ENCODE measurements at places on chromosomes 2 and 18. TPM values are rescaled to one million over a fixed set of nuclear protein-coding genes. Genes with fewer than 3 reads are reported as not detected.
A peak's percentile ranks its signal among the peaks of the same experiment; 100 is the strongest.

PRSS56 gene
- not detected for total RNA-seq

RNF149 gene
- 75.4 TPM for total RNA-seq

MZT2A gene
- 50.5 TPM for total RNA-seq

DNAH6 gene
- total RNA-seq = 2.3 TPM

PTPN2 gene
- total RNA-seq = 57.1 TPM

GRCh38 chr2:171972329-171972982 is 27.3 kb upstream of the METAP1D start:
- DNase-seq = no peak
- H3K36me3 ChIP-seq = no peaks in the 10 kb centered on the region
- no peak overlapping the region for H3K27ac ChIP-seq

GRCh38 chr2:96241900-96242611 is 23.7 kb downstream of the TMEM127 start:
- no peak overlapping the region for H3K4me3 ChIP-seq
- no peaks in the 10 kb centered on the region for H3K27me3 ChIP-seq
- no peaks in the 10 kb centered on the region for H3K36me3 ChIP-seq

DNA sequence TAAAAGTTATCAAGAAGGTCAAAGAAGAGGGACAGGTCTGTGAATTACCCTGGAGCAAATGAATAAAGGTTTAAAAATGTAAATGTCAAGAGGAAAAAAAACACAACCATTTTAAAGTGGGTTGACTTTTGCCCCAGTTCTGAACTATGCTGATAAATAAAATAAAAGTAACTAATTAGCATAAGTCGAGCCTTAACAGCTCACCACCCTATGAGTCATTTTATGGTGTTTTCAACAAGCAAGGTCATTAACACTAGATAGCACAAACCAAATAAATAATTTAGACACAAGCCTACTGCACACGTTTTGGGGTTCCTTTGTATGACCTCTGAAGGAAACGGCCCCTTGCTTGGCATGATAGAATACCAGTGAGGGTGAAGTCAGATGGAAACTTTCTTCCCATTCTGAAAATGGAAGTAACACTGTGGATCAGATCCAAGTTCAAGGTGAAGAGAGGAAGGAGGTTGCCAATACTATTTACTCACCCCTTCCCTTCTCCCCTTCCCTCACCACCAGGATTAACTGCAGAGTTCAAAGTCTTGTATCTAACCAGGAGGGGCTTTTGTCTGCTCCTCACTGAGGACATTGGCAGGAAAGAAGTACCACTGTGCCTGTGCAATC is 380.0 kb upstream of the ACVR2A start:
- no peak for DNase-seq
- no peak overlapping the region for H3K27ac ChIP-seq
- no peak overlapping the region for H3K4me3 ChIP-seq

DNA sequence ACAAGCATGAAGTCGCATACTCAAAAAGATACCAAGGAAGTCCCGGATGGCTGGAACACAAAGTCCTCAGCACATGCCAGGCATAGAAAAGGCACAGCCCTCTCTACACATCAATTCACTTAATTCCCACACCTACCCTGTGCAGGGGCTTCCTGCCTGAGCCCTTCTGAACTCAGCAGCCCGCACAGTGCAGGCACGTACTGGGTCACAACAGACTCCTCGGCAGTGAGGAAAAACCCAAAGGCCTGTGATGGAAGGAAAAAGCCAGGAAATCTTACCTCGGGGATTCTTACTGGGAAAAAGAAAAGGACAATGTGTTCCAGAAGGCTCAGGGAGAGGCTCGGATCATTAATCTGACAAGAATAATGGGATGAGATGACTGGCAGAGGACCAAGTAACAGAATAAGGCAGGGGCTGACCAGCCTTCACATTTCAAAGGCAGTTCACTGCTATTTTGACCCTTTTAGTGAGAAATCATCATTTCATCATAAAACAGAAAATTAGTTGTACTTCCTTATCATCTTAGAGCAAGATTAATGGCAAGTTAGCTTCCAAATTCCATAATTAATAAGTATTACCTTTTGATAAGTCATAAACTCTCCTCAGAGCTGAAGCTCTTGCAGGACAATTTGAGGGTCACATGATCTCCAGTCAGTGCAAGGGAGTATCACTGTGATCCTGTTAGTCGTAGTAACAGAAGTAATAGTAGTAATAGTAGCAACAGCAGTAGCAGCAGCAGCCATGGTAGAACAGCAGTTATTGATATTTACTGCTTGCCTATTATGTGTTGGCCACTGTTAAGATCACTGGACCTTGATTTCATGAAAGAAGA is 87.4 kb downstream of the STK39 start:
- no peaks in the 10 kb centered on the region for H3K36me3 ChIP-seq
- no peak overlapping the region for H3K4me3 ChIP-seq
- no peak overlapping the region for H3K27ac ChIP-seq
- no peaks in the 10 kb centered on the region for H3K27me3 ChIP-seq

DNA sequence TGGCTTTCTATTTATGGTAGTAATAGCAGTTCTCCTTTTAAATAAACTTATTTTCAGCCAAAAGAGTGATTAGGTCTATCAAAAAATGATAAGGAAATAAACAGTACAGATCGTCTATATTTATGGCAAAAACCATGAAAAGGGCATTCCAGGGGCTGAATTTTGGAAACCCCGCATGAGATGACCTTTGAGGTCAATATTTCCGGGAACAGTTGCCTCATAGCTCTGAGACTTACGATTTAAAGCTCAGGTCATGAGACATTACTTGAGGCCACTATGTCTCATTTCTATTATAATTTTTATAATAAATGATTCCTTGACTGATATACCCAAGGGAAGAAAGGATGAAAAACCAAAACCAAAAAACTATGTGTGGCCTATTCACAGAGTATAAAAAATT is 101.1 kb downstream of the LDLRAD4 start:
- H3K36me3 ChIP-seq = no peaks in the 10 kb centered on the region
- DNase-seq = no peak
- H3K27me3 ChIP-seq = no peaks in the 10 kb centered on the region
- no peaks in the 10 kb centered on the region for H3K4me1 ChIP-seq
- no peak overlapping the region for H3K4me3 ChIP-seq
- no peak overlapping the region for H3K27ac ChIP-seq

- H3K4me1 ChIP-seq = peaks cover 5% of the 10 kb centered on the region
- H3K27me3 ChIP-seq = no peaks in the 10 kb centered on the region
- no peak for DNase-seq
- H3K27ac ChIP-seq = peak overlapping the region; percentile 62
- no peak overlapping the region for H3K4me3 ChIP-seq
Observed at GRCh38 chr18:55265984-55266383, 306.7 kb upstream of the CCDC68 start.
